ENCODE measurements at places on chromosomes 2 and 18.
A peak's percentile ranks its signal among the peaks of the same experiment; 100 is the strongest.

DNA sequence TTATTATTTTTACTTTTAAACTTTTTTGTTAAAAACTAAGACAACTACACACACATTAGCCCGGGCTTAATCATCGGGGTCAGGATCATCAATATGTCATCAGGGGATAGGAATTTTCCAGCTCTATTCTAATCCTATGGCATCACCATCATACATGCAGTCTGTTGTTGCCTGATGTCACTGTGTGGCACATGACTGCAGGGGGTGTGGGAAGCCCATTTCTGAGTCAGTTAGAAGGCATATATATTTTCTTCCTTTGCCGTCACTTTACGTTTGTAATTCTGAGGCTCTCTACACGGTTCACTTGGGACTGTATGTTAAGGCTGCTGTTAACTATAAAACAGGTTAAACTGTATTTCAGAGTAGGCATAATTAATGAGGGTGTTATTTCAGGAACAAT lies 144.4 kb upstream of the ITGA6 start:
- no peak for DNase-seq

DNA sequence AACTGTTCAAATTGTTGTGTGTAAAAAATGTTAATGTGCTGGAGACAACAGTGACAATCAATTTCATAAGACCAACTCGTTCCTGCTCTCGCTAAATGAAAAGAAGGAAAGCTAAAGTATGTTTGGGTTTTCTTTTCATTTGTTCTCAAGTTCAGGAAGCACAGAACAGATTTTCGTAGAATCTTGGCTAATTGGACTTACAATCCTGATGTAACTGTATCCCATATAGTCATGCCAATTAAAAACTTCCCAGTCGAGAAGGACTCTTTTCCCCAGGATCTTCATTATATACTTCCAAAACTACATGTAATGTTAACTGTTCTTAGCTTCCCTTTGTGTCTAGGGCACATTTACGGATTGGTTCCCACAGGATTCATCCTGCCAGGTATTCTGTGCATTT lies 135.4 kb upstream of the ITGB6 start:
- no peak for DNase-seq

DNA sequence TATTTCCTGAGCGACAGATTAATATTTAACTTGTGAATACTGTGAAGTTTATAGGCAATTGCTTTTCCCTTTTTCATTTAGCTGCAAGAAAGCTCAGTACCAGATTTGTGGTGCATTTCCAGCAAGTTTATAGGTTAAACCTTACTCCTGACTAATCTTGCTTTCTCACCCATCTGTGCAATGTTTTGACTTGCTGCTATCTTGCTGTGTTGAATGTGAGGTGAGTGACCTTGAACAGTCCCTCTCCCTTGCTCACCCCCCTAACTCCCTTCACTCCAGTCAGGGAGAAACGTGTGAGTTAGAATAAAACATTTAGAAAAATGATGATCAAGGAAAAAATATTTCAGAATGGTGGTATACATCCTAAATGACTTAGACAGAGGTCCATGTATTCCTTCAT lies 39.8 kb upstream of the PARD3B start:
- no peak for DNase-seq

DNA sequence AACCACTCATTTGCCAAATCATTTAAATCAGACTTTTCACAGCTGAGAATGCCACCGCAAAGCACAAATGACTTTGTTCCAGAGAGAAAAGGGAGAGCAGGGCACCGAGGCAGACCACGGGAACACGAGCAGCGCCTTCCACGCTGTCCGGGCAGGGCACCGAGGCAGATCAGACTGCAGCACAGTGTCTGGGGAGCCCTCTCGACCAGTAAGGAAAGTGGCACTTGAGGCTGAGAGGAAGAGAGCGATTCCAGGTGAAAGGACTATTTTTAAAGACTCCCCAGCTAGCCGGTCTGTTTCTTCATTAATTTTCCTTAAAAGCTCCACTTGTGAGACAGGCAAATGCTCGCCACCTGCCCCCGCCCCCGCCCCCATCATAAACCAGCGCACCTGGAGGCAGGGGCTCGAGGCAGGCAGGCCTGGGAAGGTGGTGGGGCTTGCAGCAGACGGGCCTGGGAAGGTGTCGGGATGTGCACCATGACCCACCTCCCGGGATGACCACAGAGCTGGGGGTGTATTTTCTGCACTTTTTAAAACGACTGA lies 80.9 kb upstream of the CTDP1 start:
- no peak for DNase-seq

DNA sequence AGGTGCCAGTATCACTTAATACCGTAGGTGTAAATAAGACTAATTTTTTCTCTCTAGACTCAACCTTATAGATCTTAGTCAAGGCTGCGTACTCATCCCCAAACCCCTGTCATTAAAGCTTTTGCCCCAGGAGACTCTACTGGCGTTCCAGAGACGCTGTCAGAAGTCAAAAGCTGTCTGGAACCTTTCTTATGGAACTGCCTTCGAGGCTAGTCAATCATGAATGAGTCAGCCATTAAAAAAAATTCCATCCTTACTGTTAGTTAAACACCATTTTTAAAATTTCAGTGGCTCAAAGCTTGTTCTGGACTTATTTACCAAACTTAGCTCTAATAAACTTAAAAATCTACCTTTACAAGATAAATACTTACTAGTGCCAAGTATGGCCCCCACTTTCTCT lies 52.1 kb downstream of the SPRED2 start:
- DNase-seq = no peak

GRCh38 chr2:131027566-131028528 lies 65.4 kb downstream of the FAM168B start:
- no peak for DNase-seq

- no peak for DNase-seq
Observed at GRCh38 chr18:13735681-13736080, 9.2 kb downstream of the RNMT start.

DNA sequence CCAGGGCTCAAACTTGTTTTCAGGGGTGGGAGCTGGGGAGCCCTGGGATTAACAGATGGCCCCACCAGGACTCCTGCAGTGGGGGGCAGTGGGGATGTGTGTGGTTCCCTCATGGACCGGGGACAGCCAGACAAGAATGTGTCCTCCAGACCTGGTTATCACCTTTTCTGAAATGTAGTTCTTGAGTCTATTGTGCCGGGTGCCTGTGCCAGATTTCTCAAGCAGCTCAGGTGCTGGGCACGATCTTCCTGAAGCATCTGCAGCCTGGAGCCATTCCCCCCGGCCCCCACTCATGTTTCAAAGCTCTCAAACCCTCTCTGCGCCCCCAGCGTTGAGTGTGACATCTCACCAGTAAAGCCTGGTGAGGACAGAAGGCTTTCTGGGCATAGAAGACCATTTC lies 48.4 kb upstream of the HAAO start:
- no peak for DNase-seq

GRCh38 chr18:21741562-21742314 lies 1.1 kb downstream of the MIB1 start:
- DNase-seq = no peak

DNA sequence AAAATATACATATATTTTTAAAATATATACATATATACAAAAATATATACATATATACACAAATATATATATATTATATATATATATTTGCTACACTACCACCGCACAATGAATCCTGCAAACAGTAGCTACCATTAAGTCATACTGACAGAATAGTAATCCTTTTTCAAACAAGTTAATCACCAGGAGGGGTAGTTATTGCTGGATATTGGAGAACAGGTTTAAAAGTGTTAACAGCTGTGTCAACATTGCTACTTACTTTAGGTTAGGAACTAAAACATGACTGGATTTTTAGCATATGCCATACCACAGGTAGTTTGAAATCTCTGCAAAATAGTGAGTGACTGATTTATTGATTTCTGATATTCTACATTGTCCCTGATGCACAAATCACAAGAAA lies 529.1 kb upstream of the CDH7 start:
- peak; percentile 76 for DNase-seq

DNA sequence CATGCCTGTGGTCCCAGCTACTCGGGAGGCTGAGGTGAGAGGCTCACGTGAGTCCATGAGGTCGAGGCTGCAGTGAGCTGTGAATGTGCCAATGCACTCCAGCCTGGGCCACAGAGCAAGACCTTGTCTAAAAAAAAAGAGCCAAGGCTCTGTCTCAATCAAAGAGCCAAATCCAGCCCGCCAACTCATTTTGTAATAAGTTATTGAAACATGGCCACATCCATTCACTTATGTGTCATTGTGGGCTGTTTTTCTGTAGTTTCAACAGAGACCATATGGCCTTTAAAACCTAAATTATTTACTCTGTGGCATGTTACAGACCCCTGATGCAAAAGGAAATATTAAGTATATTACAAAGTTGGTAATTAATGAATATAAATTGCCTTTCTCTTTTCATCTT lies 60.8 kb downstream of the GPR39 start:
- no peak for DNase-seq

Measured in SHP77 (cell line).